ENCODE measurements at places on chromosomes 7 and 10. TPM values are rescaled to one million over a fixed set of nuclear protein-coding genes. Genes with fewer than 3 reads are reported as not detected.

Gene UCN3
- not detected for total RNA-seq

Gene CRHR2
- total RNA-seq: 0.05 TPM

Gene NRG3
- not detected for total RNA-seq

Gene NPSR1
- total RNA-seq: not detected

Gene FZD1
- 2.2 TPM for total RNA-seq

Gene PON1
- total RNA-seq: 1.0 TPM

Gene MRPS33
- total RNA-seq: 113 TPM

Gene SFTPA1
- not detected for total RNA-seq
